Stimulated activated CD4-positive, alpha-beta T cell treated with anti-CD3 and anti-CD28 coated beads, TNF-alpha, amount 100 ng/mL, for 24 hours (primary cell): ENCODE measurements at places on chromosomes 3 and 15.

- peak; percentile 2 for DNase-seq
These were observed 47.0 kb upstream of the LHFPL4 start for GRCh38 chr3:9600597-9600996.

GRCh38 chr15:69491038-69491505 is 38.5 kb downstream of the RPLP1 start:
- no peak for DNase-seq

GRCh38 chr3:174110761-174111160 is 713.2 kb downstream of the NLGN1 start:
- DNase-seq, result no peak

DNA sequence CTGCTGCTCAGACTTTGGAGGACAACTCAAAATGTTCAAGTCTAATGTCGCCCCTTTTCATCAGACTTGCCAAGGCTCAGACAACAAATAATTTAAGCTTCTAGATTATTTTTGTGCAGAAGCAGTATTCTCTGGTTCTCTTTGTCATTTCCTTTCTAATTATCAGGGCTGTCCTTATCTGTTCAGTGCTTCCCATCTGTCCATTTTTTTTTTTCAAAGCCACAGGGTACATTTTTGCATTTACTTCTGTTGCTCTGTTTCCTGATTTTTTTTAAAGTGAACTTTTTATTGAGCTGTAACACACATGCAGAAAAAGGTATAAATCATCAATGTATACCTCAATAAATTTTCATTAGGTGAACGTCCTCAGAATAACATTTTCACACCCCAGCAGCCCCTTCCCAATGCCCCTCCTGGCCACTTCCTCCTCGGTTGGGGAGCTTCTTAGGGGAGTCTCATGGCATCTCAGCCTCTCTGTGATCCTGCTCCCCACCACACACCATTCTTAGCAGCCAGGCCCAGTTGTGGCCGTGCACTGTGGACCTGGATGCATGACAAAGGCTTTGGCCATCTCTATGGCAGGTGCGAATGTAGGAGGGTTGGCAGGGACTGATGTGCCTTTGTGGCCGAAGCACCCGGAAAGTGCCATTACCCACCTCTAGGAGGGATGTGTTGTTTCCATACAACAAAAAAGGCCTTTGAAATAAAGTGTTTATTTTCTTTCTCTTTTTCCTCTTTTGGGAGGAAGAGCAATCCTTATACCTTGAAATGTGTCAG is 303.5 kb upstream of the LRRFIP2 start:
- no peak for DNase-seq

GRCh38 chr3:159947220-159947619 is 41.4 kb upstream of the IL12A start:
- no peak for DNase-seq

GRCh38 chr3:196193736-196194541 is 17.3 kb downstream of the ZDHHC19 start:
- no peak for DNase-seq

DNA sequence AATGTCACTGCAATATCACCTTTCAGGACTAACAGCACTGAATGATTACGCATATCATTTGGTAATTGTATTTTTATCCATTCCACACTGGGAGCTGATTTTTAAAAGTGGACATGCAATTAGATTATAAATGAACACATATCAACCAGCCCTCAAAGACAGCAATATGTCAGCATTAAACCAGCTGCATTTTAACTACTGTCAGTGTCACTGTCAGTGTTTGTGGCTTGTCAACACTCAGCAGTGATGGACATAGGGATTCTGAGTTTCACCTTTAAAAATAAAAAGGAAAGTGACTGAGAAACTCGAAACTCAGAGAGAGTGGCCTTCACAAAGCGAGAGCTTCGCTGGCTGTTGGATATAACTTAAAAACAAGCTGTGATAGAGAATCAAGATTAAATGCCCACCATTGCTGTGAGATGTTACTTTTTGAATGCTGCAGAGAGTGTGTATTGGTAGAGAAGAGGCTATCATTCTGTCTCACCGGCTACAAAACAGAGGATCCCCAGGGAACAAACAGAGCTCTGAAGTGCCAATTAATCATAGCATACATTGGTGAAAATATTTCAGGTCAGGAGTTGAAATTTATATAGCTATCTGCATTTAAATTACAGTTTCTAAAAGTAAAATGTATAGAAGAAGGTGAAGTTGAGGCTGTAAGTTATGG is 635.8 kb downstream of the SQOR start:
- DNase-seq, result no peak

- no peak for DNase-seq
These were observed 93.7 kb upstream of the IMPG2 start for GRCh38 chr3:101414121-101414520.

- DNase-seq, result no peak
These were observed 166.4 kb upstream of the TP63 start for GRCh38 chr3:189464799-189465198.

DNA sequence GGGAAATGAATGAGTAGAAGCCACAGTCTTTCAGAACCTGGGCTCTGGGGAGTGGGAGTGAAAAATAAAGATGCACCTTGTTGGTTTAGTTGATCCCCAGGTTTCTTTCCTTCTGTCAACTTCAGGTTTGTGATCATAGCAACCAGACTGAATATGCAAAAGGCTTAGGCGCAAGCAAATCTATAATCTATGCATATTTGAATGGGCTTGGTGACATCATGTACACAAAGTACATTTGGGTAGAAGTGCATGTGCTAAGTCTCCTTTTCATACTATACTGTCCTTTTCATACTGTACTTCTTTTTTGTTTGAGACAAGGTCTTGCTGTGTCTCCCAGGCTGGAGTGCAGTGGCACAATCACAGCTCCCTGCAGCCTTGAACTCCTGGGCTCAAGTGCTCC is 132.4 kb upstream of the C2CD4B start:
- DNase-seq, result no peak

DNA sequence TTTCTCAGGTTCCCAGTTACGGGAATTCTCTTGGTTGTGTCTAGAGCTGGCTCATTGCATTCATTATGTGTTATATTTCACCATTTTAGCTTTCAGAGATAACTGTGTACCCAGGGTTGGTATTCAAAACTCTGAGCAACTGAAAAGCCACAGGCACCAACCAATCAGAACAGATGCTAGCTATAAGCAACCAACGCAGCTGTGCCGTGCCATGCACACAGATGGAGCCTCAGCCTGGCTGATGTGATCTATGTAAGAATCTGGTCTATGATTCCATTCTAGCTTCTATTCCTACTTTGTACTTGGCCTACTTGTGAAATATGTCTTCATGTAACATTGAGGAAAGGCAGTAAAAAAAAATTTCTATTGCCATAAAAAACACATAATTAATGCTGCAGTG is 95.0 kb upstream of the CCDC80 start:
- no peak for DNase-seq

DNA sequence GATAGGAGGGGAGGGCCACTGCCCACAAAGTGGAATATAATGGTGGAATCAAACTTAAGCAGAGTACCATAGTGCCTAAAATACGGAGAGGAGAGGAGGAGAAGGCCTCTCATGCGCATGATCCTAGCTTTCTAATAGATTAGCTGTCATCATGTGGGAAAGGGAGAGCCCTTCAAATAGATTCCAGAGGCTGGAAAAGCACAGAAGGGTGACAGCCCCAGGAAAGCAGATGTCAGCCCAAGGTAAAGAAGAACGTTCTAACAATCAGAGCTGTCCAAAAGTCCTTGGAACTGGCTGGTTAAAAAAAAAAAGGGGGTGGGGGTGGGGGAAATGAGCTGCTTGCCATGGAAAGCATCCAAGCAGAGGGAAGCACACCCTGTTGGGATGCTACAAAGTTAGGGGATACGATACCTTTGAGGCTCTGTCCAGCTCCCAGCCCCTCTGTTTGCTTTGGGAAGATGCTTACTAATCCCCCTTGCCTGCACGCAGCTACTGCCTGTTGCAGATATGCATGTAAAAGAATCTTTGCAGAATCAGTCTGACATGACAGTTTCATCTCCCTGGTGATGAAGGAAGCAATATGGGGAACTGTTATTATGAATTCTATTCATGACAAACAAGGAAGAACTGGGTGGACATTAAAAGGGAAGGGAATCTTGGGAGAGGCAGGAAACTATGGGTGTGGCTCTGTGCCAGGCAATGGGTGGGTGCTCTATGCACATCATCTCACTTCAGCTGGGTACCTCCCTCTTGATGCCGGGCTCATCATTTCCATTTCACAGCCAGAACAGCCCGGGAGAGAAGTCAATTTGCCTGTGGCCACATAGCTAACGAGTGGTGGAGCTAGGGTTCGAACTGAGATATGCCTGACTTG is 10.1 kb upstream of the LMCD1 start:
- no peak for DNase-seq

DNA sequence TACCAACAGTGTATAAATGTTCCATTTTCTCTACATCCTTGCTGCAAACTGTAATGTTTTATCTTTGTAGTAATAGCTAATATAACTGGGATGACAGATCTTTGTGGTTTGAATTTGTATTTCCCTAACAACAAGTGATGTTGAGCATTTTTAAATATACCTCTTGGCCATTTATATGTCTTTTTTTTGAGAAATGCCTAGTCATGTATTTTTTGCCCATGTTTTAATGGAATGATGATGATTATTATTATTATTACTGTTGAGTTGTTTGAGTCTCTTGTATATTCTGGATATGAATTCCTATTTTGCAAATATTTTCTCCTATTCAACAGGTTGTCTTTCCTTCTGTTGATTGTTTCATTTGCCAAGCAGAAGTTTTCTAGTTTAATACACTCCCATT is 654.9 kb downstream of the ZPLD1 start:
- DNase-seq, result no peak

DNA sequence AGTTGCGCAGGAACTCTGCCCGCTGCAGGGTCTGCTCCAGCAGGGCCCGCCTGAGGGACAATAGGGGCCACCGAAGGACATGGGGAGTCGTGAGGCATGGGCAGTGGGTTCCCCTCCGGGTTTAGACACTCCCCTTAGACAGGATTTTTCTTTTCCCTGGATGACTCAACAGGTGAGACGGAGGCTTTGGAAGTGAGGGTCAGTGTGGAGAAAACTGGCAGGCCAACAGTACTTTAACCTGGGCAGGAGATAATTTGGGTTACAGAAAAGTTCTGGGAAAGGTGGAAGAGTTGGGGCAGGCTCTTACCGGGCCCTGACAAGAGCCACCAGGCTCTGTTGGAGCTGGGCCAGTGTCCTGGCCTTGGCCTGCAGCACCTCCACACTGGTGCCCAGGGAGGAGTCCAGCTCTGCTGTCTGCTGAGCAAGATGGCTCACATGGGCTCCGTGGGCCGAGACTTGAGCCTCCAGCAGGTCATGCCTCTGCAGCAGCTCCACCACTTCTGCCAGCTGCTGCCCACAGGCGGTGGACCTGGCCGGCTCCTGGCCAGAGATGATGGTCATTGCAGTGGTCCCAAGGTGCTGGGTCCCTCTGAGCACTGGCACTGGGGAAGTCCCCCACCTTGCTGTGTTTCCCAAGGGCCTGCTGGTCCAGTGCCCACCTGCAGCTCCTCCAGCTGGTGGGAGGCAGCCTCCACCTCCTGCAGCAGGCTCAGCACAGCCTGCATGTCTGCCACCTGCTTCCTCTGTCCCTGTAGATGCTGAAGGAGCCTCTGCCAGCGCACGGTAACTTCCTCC is 11.0 kb downstream of the SPTBN5 start:
- no peak for DNase-seq

- no peak for DNase-seq
These were observed 28.5 kb downstream of the ST3GAL6 start for GRCh38 chr3:98791341-98792325.

DNA sequence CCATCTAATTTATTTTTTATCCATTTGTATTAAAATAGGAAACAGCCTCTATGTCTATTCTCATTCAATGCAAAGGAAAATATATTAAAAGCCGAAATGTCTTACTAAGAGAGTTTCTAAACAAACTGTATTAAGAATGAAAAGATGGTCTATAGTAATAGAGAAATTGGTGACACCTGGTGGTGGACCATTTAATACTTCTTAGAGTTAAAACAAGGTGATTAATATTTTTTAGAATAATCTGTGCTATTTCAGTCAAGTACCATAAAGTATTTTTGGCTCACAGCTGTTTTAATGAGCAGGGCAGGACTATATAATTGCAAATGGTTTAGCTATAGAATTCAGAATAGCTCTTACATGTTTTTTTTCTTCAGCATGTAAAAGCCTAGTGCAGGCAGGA is 55.7 kb downstream of the SYNPR start:
- DNase-seq, result no peak

DNA sequence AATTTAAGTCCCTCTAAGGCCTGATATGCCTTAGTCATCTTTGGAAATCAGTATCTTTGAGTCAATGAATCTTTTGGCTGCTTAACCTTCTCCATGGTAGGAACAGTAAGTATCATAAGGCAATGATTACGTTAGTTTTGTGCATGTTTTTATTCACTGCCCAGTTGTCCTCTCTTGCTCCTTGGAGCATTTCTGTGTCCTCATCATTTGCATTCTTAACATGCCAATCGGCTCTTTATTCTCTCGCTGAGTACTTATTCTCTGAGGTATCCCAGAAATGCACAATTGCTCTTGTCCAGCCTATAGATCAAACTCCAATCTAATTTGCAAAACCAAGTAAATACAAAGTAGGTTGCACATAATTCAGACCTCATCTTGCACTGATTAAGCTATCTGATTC is 405.0 kb upstream of the IL12A start:
- DNase-seq, result no peak

DNA sequence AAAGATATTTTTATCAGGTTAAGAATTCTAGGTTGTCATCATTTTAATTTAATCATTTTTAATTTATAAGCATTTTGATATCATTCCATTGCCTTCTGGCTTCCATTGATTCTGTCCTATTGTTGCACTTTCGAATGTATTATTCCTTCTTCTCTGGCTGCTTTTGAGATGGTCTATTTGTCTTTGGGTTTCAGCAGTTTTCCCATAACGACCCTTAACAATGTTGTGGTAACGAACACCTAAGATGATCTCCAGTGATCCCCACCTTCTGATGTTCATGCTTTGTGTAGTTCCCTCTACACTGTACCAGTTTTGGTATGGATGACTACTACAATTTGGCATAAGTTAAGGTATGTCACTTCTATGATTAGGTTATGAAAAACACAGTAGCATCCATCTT is 59.9 kb downstream of the MINAR1 start:
- no peak for DNase-seq

GRCh38 chr3:153137626-153138025 is 24.4 kb upstream of the RAP2B start:
- DNase-seq, result no peak

DNA sequence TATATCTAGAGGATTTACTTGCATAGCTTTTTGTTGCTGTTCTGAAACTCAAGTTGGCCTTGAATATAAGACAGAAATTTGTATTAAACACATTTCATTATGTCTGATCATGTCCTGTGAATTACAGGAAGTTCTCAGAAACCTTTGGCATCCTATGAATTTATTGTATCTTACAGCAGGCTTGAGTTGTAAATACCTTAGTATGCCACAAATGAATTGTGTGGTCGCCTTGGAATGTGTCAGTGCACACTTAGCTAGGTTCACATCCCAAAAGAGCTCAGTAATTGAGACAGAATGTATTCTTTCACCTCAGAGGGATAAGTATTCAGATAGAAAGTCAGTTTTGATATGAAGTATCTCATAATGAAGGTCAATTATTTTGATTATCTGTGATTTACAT is 83.4 kb downstream of the NEK11 start:
- no peak for DNase-seq

GRCh38 chr3:173789530-173790162 is 392.1 kb downstream of the NLGN1 start:
- no peak for DNase-seq

GRCh38 chr3:127422663-127423375 is 135.0 kb upstream of the PRR20G start:
- DNase-seq, result no peak
